ENCODE measurements at places on chromosomes 6 and 20.

DNA sequence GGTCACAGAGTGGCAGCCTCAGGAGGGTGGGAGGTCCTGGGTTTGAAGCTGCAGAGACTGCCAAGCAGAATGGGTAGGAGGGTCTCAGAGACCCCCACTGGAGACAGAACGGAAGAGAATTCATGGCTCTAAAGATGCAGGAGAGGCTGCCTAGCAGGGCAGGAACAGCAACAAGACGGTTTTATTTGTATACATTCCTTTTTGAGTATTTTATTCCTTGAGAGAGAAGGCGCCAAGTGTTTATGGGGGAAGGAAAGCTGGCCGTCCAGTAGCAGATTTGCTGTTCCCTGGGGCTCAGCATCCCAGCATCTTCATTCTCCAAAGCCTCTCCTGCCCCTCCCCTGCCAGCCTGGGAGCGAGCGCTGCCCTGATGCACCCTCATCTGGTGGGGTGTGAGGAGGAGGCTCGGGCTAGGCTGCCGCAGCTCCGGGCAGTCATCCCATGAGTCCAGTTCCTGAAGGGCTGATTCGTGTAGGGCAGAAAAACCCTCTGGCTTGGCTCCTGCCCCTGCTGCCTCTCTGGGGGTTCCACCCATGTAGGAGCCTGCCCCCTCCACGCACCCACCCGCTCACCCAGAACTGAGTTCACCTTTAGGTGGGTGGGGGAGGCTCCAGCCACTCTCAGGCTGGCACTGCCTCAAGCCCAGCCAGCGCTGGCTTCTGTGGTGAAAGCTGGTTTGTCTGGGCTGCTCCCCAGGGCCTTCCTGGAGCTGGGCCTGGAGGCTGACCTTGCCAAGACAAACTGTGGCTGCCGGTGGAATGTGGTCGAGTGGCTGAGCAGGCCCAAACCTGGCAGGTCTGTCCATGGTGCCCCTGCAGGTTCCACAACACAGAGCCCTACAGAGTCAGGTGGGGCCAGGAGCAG lies 32.4 kb downstream of the CPXM1 start:
- H3K36me3 ChIP-seq = no peaks in the 10 kb centered on the region
- no peak overlapping the region for H3K4me3 ChIP-seq
- DNase-seq = peak; percentile 71
- no peaks in the 10 kb centered on the region for H3K4me1 ChIP-seq
- H3K27ac ChIP-seq = no peak overlapping the region
- peaks cover 3% of the 10 kb centered on the region for H3K27me3 ChIP-seq

GRCh38 chr6:76004202-76004601 lies 68.3 kb downstream of the IMPG1 start:
- no peak for DNase-seq
- no peak overlapping the region for H3K4me3 ChIP-seq
- H3K27ac ChIP-seq = no peak overlapping the region

GRCh38 chr6:163085861-163086623 lies 328.5 kb upstream of the QKI start:
- H3K27me3 ChIP-seq = no peaks in the 10 kb centered on the region
- no peak overlapping the region for H3K27ac ChIP-seq
- no peak for DNase-seq
- H3K4me3 ChIP-seq = no peak overlapping the region

DNA sequence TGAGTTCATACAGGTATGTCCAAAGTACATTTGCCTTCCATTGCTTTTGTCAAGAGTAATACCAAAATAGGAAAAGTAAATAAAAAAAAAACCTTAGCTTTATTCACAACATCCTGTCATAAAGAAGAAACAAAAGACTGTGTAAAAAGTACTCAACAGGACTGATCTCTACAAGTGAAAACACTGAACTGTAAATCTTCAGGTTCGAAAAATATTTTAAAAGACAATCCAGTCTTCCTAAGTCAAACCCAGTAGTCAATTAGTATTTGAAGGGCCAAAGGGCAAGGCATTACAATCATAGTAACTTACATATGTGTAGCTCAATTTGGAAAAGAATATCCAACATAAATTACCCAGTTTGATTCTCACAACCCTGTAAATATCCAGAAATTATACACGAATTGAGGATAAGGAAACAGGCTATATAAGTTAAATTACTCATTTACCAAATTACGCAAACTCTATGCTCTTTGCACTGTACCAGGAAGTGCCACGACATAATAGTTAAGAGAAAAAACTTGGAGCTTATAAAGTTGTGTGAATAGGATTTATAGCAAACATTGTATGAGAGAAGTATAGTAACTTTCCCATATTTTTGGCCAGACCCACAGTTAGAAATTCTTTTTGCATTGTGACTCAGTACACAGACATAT lies 21.2 kb downstream of the PTPRK start:
- no peak overlapping the region for H3K4me3 ChIP-seq
- peaks cover 28% of the 10 kb centered on the region for H3K4me1 ChIP-seq
- DNase-seq = no peak
- no peak overlapping the region for H3K27ac ChIP-seq
- H3K27me3 ChIP-seq = no peaks in the 10 kb centered on the region

- H3K4me1 ChIP-seq = peaks cover 6% of the 10 kb centered on the region
- H3K27me3 ChIP-seq = no peaks in the 10 kb centered on the region
- no peaks in the 10 kb centered on the region for H3K36me3 ChIP-seq
- no peak overlapping the region for H3K27ac ChIP-seq
- no peak for DNase-seq
- no peak overlapping the region for H3K4me3 ChIP-seq
Observed at GRCh38 chr6:17466707-17467106, 73.3 kb downstream of the CAP2 start.

GRCh38 chr6:137708481-137708880 lies 158.6 kb upstream of the TNFAIP3 start:
- no peak overlapping the region for H3K27ac ChIP-seq
- no peak for DNase-seq
- H3K27me3 ChIP-seq = no peaks in the 10 kb centered on the region

All from lung (tissue), 17 donors.